Large intestine (tissue), 12 donors: ENCODE measurements at places on chromosomes 16 and 17. TPM values are rescaled to one million over a fixed set of nuclear protein-coding genes. Genes with fewer than 3 reads are reported as not detected.

SBK1 gene
- polyA plus RNA-seq = 3.2 TPM

C1QTNF1 gene
- 3.1 TPM for polyA plus RNA-seq

CDH11 gene
- polyA plus RNA-seq = 27.8 TPM

FCSK gene
- 38.0 TPM for polyA plus RNA-seq

DNAH3 gene
- 0.16 TPM for polyA plus RNA-seq

NSRP1 gene
- polyA plus RNA-seq = 28.3 TPM

ZACN gene
- polyA plus RNA-seq = 23.7 TPM

MYO15B gene
- polyA plus RNA-seq = 595 TPM

CCL17 gene
- 0.30 TPM for polyA plus RNA-seq

CNTD1 gene
- 3.0 TPM for polyA plus RNA-seq

GSPT1 gene
- polyA plus RNA-seq = 78.7 TPM

MMP25 gene
- 4.3 TPM for polyA plus RNA-seq

ZDHHC1 gene
- polyA plus RNA-seq = 6.9 TPM

HOXB1 gene
- 0.07 TPM for polyA plus RNA-seq

ERN2 gene
- polyA plus RNA-seq = 17.6 TPM

FGF11 gene
- 1.3 TPM for polyA plus RNA-seq

CHST6 gene
- polyA plus RNA-seq = 3.3 TPM

CPHXL2 gene
- polyA plus RNA-seq = 0.06 TPM

CDH3 gene
- polyA plus RNA-seq = 5.1 TPM

EVPLL gene
- polyA plus RNA-seq = not detected

CDRT15L2 gene
- not detected for polyA plus RNA-seq

ZFP1 gene
- 8.3 TPM for polyA plus RNA-seq

OR1F1 gene
- not detected for polyA plus RNA-seq

SLC39A11 gene
- polyA plus RNA-seq = 46.2 TPM

HSD11B2 gene
- 5.8 TPM for polyA plus RNA-seq

NATD1 gene
- 6.9 TPM for polyA plus RNA-seq

PCTP gene
- polyA plus RNA-seq = 20.6 TPM

CCP110 gene
- 19.3 TPM for polyA plus RNA-seq

IRF8 gene
- 35.4 TPM for polyA plus RNA-seq

FBXW10 gene
- polyA plus RNA-seq = 1.1 TPM

AXIN1 gene
- polyA plus RNA-seq = 29.8 TPM

XYLT1 gene
- polyA plus RNA-seq = 9.9 TPM

RETREG3 gene
- polyA plus RNA-seq = 36.8 TPM

IGSF6 gene
- 7.4 TPM for polyA plus RNA-seq
